ENCODE measurements at places on chromosomes 7 and 10.
A peak's percentile ranks its signal among the peaks of the same experiment; 100 is the strongest.

DNA sequence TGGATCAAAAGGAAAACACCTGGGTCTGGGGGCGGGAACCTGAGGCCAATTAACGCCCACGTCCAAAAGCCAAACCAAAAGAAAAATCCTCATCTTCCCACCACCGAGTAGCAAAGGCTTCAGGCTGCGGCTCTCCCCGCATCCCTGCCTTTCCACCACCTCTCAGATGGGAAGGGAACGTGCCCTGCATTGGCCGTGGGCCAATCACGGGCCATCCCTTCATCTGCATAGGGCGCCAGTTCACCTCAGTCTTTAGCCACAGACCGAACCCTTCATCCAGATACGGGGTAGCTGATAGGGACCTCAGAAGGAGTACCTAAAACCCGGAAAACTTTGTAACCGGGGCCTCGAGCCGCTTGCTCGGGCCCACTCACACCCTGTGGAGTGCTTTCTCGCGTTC is 626 bp downstream of the PRPF18 start:
- DNase-seq: peak; percentile 43

DNA sequence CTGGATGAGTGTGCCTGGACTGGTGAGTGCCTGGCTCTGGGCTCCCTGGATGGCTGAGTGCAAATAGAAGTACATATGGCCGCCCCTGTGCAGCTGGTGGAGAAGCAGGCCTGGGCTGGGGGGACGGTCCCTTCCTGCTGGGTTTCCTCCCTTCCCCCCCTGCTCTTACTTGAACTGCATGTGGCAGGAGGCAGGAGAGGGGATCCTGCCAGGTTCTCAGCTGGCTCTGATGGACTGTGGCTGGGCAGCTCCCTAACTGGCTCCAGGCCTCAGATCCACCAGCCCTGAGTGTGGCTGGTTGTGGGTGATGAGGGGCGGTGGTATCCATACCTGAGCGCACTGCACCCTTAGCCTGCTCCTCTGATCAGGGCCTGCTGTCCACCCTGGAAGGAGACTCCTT is 26.9 kb downstream of the ADCY1 start:
- no peak for DNase-seq

GRCh38 chr7:90242369-90243168 is 2.4 kb upstream of the CFAP69 start:
- no peak for DNase-seq

DNA sequence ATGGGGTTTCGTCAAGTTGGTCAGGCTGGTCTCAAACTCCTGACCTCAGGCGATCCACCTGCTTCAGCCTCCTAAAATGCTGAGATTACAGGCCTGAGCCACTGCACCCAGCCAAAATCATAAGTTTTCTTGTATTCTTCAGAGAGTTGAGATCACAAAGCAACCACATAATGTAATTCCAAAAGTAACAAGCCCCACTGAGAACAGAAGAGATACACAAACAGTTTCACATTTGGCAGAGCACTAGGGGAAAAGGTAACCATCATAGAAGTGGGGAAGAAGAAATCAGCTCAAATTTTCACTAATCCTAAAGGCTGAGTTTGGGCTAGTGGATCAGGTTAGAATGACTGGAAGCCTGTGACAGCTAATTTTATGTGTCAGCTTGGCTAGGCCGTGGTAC is 5.4 kb upstream of the CEP41 start:
- DNase-seq: no peak

GRCh38 chr7:128188396-128189230 is 52.5 kb upstream of the LEP start:
- no peak for DNase-seq

DNA sequence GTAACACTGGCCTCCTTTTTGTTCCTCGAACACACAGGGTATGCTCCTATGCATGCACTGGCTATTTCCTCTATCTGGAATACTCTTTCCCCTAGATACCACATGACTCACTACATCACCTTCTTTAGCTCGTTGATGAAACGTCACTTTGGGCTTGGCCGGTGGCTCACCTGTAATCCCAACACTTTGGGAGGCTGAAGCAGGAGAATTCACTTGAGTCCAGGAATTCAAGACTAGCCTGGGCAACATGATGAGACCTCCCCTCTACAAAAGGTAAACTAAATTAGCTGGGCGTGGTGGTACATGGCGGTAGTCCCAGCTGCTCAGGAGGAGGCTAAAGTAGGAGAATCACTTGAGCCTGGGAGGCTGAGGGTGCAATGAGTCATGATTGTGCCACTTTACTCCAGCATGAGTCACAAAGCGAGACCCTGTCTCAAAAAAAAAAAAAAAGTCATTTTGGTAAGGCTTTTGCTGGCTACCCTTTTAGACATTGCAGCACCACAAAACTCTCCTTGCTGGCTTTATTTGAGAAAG is 14.5 kb downstream of the ANKIB1 start:
- no peak for DNase-seq

DNA sequence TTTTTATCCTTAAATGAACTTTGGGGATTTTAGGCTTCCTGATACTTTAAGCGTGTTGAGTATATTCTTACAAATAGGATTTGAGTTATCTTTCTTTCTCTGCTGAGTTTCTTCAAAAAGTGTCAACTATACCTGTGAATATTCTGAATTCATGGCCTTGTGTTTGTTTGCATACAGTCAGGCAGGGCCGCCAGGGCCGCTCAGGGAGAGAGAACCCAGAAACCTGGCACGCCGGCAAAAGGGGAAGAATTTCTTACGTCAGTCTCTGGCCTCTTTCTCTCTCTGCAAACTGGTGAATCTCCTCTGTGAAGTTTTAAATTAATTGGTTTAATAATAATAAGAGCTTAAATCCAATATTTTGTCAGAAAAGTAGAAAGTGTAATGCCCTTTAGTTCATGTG is 29.3 kb upstream of the BNIP3 start:
- DNase-seq: no peak

- DNase-seq: peak; percentile 73
These were observed 54.7 kb upstream of the CCAR1 start for GRCh38 chr10:68666280-68666760.

DNA sequence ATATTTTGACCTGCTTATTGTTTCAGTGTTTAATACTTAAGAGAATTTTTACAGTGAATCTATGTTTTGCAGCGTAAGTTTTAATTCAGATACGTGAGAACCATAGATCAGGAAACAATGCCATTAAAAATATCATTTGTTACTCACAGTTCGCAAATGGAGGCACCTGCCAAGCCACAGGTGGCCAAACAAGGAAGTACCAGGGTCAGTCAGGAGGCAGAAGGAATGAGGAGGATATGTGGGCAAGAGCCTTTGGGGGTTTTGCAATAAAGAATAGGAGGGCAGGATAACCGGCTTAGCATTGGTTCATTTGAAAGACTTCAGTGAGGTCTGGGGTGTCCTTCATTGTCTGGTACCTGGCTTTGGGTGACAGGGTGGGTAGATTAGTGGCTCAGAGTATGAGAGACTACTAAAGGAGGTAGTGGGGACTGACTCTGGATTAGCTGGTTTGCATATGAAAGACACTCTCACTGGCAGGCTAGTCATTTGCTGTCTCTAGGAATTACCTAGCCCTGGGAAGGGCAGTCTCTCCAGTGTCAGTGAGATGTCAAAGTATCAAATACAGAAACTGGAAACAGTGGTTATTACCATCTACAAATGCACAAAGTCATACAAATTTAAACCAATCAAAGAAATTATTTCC is 132.2 kb upstream of the CAV2 start:
- DNase-seq: no peak

- DNase-seq: no peak
These were observed 13.9 kb downstream of the POLL start for GRCh38 chr10:101573885-101574753.

DNA sequence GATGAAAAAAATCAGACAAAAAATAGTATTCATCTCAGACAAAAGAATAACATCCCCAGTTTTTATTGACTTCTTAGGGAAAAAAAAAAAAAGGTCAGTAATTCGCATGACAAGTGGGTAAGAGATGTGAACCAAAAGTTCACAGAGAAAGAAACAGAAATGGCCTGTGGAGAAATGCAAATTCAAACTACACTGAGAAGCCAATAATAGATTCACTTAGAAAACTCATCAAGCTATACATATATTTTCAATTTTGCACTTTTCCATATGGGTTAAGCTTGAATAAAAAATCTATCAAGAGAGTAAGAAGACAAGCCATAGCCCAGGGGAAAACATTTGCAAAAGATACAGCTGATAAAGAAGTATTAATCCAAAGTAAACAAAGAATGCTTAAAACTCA is 28.0 kb downstream of the HERC4 start:
- DNase-seq: no peak

Measured in RKO (cell line).